ENCODE measurements at places on chromosomes 1 and 21.

GRCh38 chr1:208030288-208031091 lies 119.6 kb upstream of the CD34 start:
- DNase-seq = no peak

DNA sequence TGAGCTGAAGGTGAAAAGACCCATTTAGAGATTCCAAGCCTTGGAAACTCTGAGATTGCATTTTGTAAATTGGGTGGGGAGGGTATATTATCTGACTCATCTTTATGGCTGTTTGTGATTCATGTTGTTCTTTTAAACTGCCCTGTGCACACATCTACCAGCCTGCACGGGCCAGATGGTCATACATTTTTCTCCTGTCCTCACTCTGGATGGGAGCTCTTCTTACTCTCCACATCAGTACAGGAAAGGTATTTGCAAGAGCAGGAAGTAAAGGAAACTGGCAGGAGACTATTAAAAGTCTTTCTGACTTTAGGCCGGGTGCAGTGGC lies 14.3 kb upstream of the NMNAT2 start:
- no peak for DNase-seq

- DNase-seq = peak; percentile 54
Observed at GRCh38 chr1:48848035-48848434, 71.3 kb upstream of the BEND5 start.

- DNase-seq = no peak
Observed at GRCh38 chr1:22772014-22772413, 61.4 kb downstream of the EPHB2 start.

DNA sequence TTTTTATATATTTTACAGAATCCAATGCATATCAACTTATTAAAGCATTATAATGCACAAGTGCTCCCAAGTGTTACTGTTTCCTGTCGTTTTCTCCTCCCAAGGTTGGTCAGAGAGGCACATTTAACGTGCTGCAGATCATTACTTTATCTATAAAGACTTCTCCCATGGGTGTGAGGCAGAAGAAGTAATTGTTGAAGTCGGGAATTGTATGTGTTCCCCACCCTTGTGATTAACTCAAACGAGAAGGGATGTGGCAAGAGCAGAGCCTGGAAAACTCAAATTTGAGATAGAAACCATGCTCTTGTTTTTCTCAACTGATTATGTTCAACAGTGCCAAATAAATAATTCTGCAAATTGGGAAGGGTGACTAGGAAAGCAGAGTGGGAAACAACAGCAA lies 412.5 kb upstream of the ADAMTS5 start:
- DNase-seq = no peak

- DNase-seq = no peak
Observed at GRCh38 chr21:25186273-25186672, 421.0 kb downstream of the MRPL39 start.

DNA sequence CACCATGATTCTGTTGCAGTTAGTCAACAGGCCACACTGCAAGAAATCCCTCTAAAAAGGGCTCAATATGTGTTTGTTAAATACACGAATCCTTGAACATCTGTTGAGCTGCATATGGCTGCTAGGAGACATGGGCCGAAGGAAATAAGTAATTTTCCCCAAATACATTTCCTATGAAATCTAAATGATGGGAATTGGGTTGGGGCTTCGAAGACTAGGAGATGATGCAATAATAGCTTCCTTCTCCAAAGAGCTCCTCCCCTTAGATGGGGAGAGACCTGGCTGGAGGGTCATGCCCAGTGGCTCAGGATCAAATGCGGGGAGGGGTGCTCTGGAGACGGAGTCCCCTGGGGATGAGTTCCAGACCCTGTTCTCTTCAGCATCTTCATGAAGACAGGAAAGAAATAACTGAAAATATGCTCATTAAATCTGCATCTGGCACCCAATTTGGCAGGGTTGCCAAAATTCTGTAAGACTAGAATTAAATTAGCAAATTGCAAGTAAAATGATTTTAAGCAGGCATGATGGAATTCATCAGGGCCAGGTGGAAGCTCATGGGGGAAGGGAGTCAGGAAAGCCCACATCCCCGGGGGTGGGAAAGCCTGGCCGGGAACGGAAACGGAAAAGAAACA lies 165.0 kb upstream of the EDN2 start:
- DNase-seq = no peak

GRCh38 chr1:197965132-197965840 lies 48.1 kb downstream of the LHX9 start:
- DNase-seq = no peak

- DNase-seq = no peak
Observed at GRCh38 chr1:180028864-180029263, 74.3 kb downstream of the CEP350 start.

DNA sequence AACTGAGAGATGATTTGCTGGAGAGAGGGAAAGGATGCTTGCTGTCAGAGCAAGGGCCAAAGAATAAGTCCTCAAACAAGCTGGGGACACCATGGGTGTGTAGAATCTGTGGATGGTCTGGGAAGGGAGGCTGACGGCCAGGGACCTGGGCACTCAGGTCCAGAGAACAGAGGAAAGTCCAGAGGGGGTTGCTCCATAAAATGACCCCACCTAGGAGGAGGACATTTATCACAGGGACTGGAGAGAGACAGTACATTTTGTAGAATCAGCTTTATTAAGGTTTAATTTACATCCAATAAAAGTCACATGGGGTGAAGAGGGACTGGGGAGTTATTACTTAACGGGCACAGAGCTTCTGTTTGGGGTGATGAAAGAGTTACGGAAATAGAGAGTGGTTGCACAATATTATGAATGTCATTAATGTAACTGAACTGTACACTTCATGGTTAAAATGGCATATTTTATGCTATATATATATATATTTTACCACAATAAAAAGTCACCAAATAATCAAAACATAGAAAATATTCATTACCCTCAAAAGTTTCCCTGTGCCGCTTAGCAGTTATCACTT lies 73.0 kb upstream of the ABCD3 start:
- DNase-seq = peak; percentile 40

GRCh38 chr1:54546651-54547401 lies 1.2 kb upstream of the ACOT11 start:
- DNase-seq = peak; percentile 81

DNA sequence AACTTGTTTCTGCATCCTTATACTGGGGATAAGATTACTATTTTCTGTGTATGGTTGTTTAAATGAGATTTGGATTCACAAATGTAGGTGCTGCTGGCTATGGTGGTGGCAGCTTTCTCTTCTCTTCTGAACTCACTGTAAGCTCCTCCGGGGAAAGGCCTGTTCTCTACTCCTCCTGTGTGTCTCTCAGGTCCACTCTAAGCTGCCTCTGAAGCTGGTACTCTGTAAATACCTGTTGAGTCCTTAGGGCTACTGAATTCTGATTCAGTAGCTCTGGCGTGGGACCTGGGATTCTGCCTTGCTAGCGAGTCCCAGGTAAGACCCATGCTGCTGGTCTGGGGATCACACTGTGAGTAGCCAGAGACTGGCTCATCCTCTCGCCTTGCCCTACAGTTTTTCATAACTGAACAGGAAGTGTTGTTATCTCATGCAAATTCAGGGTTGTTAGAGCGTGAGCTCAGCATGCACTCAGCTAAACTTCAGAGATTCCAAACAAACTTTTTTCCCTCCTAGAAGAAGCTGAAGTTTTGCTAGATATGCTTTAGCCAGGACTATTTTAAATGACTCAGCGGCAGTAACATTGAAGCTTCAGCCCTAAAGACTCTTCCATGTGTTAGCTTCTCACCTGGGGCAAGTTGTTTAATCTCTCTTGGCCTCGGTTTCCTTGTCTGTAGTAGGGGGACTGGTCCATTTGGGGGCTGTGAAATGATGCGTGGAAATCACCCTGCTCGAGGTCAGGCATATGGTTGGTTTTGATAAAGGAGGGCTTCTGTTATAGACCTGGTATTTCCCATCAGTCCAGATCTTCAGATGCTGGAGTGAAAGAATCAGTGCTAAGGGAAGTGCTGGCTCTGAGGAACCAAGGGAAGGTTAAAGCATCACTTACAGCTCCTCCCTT lies 271.5 kb upstream of the TMEM51 start:
- DNase-seq = no peak

- no peak for DNase-seq
Observed at GRCh38 chr1:200362421-200362820, 47.4 kb downstream of the ZNF281 start.

DNA sequence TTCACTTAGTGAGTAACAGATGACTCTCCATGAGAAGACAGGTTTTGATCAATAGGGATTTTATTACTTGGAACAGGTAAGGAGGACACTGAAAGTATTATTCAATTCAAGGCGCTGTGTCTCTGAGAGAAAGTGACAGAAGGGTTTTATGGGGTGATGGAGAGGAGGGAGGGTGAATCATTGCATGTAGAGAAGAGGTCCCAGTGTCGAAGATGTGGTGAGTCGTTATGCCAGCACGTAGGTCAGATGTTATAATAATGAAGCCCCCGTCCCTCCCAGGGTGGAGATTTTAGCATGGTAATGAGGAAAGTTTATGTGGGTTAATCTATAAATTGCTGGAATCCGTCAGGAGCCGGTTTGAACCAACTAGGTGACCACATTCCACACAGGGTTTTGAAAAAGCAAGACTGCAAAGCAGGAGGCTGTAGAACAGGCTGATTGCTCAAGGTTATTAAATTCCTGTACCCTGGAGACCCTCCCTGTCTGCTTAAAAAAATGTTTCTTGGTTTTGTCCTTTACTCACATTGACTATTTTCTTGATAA lies 586.4 kb upstream of the TMPRSS15 start:
- DNase-seq = no peak

GRCh38 chr1:181189691-181190363 lies 101.3 kb downstream of the IER5 start:
- DNase-seq = peak; percentile 58

GRCh38 chr1:246255773-246256172 lies 251.3 kb downstream of the SMYD3 start:
- no peak for DNase-seq

DNA sequence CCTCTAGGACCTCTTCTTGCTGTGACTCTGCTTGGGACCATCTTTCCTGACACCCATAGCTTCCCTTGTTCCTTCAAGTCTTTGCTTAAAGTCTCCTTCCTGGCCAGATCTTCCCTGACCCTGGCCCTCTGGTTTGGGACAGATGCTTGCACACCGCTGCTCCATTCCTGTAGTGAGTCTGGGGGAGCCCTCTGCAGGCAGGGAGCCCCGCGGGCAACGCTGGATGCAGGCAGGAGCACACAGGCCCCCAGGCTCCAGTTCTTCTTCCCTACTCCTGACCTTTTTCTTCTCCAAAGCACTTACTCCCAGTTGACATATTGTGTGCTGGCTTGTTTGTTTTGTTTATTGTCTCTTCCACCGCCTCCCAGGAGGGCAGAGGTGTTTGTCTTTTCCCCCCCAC lies 413.4 kb downstream of the CAMTA1 start:
- DNase-seq = no peak

DNA sequence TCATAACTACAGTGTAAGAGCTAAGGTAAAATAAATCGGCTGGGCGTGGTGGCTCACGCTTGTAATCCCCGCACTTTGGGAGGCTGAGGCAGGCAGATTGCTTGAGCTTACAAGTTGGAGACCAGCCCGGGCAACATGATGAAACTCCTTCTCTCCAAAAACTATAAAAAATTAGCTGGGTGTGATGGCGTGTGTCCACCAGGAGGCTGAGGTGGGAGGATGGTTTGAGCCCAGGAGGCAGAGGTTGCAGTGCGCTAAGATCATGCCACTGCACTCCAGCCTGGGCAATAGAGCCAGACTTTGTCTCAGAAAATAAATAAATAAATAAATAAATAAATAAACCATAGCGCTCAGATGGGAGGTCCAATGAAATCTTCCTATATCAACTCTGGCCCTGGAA lies 16.7 kb upstream of the FAM110D start:
- no peak for DNase-seq

- DNase-seq = peak; percentile 20
Observed at GRCh38 chr1:198443365-198444233, 96.9 kb downstream of the ATP6V1G3 start.

DNA sequence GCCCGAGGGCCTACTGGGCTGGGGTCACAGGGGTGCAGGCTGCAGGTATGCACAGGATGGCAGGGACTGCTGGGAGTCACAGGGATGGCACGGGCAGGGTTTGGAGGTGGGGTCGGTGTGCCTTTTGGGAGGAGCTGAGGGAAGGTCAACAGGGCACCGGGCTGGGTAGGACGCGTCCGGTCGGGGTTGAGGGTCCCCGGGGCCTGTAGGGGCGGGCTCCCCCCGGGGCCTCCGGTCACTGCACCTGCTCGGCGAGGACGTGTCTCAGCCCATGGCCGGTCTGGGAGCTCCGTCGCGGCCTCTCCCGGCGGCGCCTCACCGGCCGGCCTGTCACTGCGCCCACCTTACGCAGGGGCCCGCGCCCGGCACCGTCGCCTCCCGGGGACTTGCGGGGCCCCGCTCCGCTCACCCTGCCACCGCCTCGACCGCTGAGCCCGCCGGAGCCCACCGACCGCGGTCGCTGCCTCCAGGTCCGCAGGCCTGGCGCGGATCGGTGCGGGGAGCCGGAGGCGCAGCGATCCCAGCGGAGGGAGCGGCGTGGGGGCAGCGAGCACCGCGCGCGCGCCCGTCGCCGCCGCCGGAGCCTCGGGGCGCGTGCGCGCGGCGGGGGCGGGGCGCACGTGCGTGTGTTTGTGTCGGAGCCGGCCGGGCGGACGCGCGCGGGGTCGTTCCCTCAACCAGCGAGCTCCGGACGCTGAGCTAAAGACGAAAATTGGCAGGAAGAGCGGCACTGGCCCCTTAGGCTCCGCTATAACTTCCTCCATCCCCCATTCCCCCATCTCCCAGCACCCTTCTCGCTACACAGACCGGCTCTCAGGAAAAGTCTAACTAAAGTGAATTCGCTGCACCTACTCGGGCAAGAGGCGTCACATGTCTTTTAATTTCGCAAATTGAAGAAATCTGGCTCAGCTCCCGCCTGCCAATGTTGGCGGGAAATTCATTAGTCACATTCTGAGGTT lies at the start of gene AMIGO1:
TSS of gene AMIGO1 (minus strand) at position 552 of the 959 bp plus-strand sequence. CDS start 815 bp downstream, outside the sequence.
- DNase-seq = peak; percentile 33

- no peak for DNase-seq
Observed at GRCh38 chr1:41679531-41679930, 195.0 kb upstream of the EDN2 start.

DNA sequence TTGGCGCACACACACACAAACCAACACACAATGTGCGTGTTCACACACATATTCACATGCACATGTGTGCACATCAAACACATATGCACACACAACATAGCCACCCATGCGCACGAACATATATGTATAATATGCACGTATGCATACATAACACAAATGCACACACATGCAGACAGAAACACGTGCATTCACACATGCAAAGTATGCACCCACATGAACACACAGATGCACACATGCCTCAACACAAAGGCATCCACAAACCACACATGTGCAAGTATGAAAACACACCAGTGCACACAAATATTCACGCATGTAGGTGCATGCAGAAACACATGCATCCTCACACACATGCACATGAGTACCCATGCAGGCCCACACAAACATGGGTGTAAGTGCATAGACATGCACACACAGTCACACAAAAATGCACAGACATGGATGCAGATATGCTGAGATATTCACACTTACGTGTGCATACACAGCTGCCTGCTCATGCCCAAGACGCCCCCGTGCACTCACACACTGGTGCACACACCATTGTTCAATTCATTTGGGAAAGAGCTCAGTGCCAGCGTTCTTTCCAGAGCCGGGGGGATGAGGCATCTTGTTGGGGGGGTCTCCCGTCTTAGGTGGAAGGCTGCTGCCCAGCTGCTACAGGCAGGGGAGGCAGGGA lies 52.7 kb upstream of the ARHGEF16 start:
- DNase-seq = no peak

GRCh38 chr1:200896531-200897196 lies 2.0 kb downstream of the INAVA start:
- DNase-seq = peak; percentile 51

- no peak for DNase-seq
Observed at GRCh38 chr1:183159960-183160359, 26.1 kb upstream of the LAMC2 start.
